ENCODE measurements at places on chromosomes 5 and 9. TPM values are rescaled to one million over a fixed set of nuclear protein-coding genes. Genes with fewer than 3 reads are reported as not detected.

- no peak for DNase-seq
Observed at GRCh38 chr5:57311921-57312735, 138.3 kb downstream of the GPBP1 start.

DNA sequence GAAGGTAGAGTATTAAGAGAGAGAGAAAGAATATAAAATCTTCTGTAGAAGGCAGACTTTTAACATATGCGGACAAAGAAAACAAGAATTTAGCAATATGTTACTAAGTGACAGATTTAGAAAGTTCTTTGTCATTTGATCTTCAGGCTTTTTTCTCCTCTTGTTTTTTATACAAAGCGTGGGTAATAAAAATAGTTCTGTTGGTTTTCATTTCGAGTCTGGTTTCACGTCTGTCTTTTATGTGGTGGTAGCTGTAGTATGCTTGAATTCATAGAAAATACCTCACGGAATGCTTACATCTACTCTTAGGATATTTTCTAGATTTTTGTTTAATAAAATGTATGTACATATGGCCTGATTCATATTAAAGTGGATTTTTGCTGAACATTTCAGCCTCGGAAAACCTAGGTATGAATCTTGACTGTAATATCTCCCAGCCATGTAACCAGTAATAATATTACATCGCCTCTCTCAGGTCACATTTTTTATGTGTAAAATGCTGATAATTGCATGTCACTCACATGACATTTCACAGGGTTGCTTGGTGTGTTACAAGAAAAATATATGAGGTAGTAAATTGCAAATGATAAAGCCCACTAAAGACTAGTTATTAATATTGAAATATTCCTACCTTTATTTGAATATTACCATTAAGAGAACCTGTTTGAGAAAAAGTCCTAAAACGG, 72.5 kb upstream of the TAF11L2 start:
- DNase-seq, result no peak

The FOXI1 gene
- not detected for total RNA-seq

DNA sequence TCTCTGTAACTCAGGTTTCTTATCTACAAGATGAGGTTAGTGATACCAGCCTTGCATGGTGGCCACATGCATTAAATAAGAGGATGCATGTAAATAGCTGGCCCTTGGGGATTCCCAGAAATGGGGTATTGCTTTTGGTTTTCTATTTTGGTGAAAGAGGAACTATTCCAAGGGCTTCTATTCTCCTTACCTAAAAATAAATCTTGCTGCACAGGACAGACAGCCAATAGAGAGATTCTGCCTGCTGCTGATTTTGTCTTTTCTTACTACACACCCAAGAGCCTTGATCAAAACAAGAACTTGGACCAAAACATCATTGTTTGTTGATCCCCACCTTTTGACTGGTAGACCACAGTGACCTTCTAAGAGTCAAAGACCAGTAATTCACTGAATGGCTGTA, 161.8 kb downstream of the PJA2 start:
- DNase-seq, result no peak

DNA sequence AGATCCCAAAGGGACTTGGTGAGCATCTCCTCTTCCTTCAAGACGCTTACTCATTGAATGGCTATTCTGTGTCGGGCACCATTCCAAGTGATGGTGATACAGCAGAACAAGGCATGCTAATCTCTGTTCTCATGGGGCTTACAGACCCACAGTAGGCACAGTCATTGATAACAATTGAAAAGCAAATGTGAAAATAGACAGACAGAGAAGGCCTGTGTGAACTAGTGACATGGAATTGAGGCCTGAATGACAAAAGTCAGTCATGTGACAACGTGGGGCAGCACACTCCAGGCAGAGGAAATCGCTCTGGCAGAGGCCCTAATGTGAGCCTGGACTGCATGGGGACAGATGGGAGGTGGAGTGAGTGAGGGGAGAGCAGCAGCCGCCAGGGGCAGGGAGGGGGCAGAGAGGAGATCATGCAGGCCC, 70.7 kb upstream of the CPLX2 start:
- no peak for DNase-seq

All from renal cortical epithelial cell (primary cell).